ENCODE measurements at places on chromosomes 16 and 17.

- DNase-seq: no peak
Measured at GRCh38 chr17:8175795-8176196, 384 bp downstream of the TMEM107 start.

GRCh38 chr17:72862276-72862999 is 230.1 kb downstream of the SLC39A11 start:
- no peak for DNase-seq

DNA sequence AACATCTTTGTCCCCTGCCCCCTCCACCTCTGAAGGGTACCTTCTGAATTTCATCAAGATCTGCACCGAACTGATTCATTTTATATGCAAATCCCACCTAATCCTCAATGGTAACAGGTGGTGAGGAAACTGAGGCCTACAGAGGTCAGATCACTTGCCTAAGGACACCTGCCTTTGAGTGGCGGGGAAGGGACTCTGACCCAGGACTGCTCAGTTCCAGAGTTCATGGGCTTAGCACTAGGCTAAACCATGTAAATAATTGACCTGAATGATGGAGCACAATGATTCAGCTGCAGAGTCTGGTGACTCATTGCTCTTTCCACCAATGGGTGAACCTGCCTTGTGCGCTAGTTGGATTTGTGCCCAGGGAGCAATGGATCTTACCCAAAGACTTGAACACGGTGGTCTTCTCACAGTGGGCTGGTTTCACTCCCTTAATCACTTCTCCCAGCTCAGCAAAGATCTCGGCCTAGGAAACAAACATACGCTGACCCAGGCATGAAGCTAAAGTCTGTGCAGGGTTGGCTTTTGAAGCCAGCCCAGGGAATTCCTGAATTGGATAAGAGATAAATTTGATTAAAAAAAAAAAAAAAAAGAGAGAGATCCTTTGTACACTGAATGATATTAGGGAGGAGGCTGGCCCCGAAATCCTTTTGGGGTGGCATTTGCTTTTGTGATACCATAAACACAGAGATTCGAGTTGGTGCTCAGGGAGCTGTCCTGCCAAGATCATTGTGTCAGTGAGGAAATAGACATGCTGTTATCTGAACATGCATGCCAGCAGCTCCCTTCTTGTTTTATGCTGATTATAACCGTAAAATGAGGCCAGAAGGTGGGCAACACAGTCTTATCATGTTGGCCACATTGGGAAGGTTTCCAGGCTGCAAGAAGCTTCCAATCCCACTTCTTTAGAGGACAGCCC is 17.0 kb downstream of the CRYM start:
- DNase-seq: peak; percentile 92

GRCh38 chr17:41730479-41730878 is 4.0 kb downstream of the HAP1 start:
- DNase-seq: no peak

DNA sequence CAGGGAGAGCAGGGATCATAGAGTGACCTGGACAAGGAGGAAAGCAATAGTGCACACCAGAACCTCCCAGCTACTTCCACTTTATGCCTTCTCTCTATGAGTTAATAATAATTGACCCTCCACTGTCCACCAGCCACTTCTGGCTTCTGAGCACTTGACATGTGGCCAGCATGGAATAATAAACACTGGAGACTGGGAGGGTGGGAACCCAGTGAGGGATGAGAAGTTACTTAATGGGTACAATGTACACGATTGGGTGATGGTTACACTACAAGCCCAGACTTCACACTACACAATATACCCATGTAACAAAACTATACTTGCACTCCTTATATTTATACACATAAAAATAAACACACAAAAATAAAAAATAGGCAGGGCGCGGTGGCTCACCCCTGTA is 11.4 kb downstream of the CDC42EP4 start:
- no peak for DNase-seq

DNA sequence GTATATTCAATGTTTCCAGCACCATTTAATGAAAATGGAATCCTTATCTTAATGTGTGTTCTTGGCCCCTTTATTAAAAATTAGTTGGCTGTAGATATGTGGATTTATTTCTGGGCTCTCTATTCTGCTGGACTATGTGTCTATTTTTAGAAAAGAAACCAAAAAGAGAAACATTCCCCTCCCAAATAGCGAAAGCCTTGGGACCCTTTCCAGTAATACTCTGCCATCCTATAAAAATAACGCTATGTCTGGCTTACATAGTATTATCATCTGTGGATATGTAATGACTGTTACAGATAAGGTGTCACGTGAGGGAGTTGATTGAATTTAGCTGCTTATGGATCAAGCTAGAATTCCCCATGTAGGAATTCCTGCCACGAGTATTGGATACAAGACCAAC is 279.3 kb upstream of the KIF2B start:
- DNase-seq: no peak

DNA sequence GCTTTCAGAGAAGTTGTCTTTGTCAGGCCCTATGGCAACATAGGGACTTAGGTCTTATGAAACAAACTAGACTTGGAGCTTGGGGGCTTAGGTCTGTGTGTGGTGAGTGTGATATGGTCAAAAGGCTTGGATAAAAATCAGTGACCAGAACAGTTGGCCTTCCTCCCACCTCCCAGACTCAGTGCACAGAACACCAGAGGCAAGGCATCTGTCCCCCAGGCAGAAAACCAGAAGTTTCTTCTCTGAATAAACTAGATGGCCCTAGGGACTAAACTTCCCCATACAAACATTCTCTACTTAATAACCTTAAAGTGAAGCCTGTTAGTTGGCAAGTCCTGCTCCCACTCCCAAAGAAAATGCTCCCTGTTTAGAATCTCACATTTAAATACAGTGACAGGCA is 39.2 kb upstream of the PMFBP1 start:
- no peak for DNase-seq

GRCh38 chr17:33944412-33944811 is 310.7 kb upstream of the CCL2 start:
- DNase-seq: no peak

DNA sequence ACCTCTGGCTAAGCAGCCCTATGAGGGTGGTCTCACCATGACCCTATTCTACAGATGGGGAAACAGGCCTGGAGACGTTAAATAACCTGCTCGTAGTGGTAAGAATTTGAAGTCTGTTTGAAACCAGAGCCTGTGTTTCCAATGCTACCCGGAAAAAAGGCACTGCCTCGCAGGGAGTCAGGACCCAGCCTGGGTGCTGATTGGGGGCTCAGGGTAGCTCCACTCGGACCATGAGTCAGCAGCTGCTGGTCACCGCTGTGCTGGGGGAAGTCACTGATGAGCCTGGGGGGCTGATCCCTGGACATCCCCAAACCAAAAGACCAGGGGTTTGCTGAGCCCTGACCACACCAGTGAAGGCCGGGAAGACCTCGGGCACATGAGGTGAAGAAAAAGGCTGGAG is 9.4 kb upstream of the PLD6 start:
- DNase-seq: no peak

DNA sequence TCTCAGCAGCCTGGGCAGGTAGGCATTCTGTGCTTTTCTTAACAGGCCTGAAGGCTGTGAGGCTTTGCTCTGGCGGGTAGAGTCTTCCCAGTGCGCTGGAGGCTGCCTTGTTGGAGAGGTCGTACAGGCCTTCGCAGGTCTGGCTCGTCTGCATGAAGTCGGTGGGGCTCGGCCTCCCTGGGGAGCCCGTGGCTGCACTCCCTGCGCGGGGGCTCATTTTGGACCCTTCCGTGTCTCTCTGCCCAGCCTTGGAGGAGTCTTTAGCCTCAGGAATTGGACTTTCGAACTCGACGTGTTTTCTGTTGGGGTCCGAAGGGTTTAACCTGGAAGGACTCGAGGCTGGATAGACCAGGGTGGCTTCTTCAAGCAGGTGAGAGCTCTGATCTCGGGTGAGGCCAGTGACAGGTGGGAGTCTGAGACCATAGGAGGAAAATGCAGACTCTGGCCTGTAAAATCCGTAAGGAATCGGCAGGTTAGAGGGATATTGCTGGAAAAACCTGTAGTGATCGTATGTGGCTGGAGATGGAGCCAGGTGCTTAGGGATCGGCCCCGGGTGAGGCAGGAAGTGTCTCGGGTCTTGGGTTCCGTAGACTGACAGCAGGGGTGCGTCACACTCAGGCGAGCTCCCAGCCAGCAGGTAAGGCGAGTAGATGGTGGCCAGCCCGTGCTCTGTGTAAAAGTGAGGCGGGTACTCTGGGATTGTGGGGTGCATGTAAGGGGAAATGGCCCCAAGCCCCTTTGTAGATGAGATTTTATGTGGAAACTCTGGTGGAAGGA is 8.6 kb downstream of the ZNF750 start:
- DNase-seq: no peak

DNA sequence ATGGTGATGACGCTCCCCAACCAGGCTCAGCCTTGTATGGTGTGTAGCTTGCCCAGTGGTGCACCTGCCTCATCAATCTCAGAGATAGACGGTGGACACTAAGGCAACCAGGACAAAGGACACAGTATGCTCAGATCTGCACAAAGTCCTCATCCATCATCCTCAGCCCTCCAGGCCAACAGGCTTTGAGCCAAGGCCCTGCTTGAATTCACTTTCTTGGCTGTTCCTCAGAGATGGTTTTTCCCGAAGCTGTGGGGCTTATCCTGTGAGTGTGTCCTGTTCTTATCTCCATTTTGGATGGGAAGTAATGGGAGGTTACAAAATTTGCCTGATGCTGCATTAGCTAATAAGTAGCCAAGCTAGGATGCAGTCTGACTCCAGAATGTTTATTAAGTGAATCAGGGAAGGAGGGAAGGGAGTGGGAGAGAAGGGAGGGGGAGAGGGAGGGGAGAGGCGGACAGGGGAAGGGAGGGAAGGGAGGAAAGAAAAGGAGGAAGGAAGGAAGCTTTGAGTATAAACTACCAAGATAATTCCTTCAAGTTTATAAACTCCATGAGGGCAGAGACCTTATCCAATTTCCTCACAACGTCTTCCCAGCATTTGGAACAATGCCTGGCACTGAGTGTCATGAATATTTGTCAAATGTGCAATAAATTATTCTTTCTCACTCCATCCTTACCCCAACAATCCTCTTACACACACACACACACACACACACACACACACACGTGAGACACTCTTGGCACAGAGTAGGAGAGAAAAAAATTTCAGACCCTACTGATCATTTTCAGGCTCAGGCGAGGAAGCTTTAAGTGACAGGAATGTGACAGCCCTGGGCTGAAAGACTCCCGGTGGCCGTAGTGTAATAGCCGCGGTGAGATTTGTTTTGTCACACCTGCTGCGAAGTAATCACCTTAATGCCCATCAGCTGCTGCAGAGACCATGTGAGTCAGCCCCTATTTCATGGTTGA is 84.3 kb downstream of the BMERB1 start:
- DNase-seq: peak; percentile 75

DNA sequence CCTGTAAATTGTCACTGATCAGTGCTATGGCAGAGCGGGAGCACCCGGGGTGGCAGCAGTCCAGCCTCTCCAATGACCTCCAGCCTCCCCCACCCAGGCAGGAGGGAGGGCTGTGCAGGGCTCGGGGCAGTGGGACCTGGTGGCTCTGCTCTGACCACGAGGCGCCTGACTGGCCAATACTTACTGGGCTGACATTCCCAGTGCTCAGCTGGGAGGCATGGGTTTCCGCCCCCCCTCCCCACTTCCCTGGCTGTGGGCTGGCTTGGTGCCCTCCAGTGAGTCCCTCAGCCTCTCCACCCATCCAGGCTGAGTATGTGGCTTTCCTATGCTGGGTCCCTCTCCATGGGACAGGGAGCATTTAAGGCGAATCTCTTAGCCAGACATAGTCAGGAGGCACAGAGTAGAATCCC is 2.7 kb downstream of the SOCS3 start:
- peak; percentile 96 for DNase-seq

DNA sequence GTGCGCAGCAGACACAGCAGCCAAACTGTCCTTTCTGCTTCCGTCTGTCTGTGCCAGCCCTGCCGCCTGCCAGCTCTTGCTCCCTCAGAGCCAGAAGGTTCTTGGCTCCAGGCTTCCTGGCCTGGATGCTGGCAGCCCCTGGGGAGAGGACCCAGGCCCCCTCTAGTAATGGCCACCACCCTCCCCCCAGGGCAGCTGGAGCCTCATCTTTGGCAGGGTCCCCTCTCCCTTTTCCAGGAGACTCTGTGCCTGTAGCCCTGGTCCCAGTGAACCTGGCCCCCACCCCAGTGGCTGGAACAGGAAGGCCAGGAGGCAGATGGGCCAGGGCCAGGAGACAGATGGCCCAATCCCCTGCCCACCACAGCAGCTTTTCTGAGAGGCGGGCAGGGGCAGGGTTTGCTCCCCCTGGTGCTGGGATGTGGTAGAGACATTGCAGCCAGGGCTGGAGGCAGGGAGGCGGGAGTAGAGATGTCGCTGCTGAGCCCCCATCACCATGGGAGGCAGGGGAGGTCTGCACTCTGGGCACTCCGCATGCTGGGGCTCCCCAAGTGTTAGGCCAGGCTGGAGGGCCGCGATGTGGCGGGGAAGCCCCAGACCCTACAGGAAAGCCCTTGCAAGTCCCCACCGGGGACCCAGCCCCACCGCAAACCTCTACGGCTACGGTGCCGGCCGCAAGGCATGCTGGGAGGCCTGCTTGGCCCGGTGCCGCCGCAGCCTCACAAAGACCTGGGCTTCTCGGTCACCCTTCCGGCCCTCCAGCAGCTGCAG is 16.7 kb downstream of the UNC13D start:
- no peak for DNase-seq

DNA sequence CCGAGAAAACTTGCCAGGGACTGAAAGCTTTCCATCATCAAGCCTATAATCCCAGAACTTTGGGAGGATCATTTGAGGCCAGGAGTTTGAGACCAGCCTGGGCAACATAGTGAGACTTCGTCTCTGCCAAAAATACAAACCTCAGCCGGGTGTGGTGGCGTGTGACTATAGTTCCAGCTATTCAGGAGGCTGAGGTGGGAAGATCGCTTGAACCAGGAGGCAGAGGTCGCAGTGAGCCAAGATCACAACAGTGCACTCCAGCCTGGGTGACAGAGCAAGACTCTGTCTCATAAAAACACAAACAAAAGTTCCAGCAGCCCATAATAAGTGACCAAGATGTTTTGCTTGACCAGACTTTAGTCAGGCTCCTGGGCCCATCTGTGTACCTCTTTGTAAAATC is 1.9 kb downstream of the MEAK7 start:
- DNase-seq: peak; percentile 45

Data from RCC 7860 (cell line).